ENCODE measurements at places on chromosomes 5 and 9.

DNA sequence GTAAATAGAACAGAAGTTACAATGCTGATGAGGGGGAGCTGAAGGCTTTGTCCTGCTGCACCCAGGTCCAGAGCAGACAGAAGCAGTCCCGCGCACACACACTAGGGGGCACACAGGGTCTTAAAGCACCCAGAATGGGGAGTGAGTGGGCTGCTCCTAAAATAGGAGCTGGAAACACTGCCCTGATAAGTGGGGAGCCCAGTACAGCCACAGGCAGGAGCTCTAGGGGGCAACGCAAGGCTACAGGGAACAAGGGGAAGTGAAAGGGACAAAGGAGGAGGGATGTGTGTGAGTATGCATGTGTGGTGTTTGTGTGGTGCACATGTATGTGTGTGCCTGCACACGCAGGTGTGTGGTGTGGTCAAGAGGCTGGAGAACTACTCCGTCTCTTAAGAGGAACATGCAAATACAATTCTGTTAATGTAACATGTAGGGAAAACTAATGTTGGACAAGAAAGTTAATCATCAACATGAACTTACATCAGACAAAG lies 191.5 kb downstream of the ROR2 start:
- peak; percentile 54 for DNase-seq

DNA sequence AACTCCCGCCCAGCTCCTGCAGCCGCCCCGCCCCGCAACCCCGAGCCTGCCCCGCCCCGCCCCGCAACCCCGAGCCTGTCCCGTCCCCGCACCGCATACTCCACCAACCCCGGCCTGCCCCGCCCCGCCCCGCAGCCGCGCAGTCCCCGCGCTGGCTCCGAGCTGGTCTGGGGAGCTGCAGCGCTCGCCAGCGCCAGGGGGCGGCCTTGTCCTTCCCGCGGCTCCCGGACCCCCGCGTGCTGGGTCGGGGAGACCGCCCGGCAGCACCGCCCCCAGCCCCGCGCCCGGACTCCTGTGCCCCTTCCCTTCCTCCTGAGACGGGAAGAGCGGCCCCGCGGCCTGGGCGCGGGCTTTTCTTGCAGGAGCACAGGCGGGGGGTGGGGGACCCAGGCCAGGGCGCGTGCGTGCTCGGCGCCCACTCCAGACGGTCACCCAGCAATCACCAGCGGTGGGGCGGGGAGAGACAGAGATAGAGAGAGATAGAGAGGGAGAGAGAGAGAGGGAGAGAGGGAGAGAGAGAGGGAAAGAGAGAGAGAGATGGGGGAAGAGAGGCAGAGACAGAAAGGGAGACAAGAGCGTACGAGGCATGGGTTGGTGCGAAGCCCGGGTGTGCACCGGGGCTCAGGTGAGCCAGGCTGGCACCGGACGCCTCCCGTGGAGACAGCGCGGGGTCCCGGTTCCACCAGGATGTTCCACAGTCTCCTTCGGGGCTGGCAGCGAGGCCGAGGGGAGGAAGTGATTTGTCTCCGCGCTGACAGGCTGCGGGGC lies 14.7 kb upstream of the TMEM250 start:
- no peak for DNase-seq

- DNase-seq = no peak
These were observed 41.8 kb downstream of the LYRM7 start for GRCh38 chr5:131212471-131213021.

- DNase-seq = no peak
These were observed 125.0 kb downstream of the EPB41L4A start for GRCh38 chr5:112294126-112294525.

DNA sequence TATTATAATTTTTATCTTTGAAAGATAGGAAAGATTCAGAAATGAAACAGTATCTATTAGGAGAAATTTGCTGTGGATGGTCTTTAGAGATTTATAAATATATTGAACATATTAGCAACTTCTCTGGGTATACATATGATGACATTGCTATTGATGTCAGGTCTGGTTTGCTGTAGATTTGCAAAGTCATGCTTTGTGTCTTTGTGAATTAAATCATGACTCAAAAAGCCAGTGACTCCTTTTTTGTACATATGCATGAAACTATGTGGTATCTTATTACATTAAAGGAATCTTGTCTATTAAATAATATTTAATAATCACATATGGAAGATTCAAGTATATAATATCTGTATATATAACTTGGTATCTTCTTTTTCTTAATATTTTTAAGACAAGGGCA lies 141.9 kb downstream of the ST8SIA4 start:
- DNase-seq = no peak

DNA sequence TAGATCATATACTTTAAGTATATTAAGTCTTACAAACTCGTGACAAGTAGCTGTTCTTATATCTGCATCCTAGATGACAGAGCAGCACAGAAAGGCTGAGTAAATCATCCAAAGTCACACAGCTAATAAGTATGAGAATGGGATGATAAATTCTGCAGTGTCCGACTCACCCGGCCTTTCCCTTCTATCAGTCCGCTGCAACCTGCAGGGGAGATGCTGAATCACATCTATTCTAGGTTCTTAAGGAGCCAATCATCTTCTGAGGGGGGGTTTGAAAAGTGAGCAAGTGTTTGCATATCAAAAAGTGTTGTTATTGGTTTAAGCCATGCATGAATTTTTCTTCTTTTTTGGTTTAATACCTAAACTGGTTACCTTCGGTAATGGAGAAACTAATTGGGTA lies 38.9 kb downstream of the ADAMTS16 start:
- DNase-seq = no peak

- DNase-seq = no peak
These were observed 339.5 kb upstream of the ISL1 start for GRCh38 chr5:51043745-51044144.

Data from transverse colon (tissue), 4 donors.